Colonic mucosa (tissue), 4 donors: ENCODE measurements at places on chromosomes 13 and 19. TPM values are rescaled to one million over a fixed set of nuclear protein-coding genes. Genes with fewer than 3 reads are reported as not detected.

DNA sequence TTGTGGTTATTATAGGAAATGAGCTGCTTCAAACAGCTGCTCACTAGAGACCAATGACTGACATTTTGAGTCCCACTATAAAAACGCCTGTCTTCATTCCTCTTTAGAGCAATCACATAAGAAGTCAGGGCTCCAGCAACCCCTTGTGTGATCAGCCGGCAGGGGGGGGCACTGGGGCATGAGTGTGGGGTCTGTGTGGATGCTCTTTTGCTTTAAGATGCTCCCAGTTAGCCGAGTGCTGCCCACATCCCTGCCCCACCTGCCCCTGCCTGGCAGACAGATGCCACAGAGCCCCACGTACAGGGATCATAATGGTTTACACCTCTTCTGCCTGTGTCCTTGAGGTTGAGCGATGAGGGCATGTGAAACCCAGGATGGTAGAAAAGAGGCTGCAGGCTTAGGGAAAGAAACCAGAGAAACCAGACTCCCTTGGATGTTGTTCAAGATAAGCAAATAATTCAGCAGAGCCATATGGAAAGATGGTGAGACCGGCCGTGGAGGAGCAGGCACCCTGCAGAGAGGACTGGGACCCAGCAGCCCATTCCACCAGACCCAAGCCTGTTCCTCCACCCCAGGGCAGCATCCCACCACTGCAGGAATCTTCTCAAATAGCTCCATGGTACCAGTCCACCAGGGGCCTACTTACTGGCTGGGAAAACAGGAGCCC lies 55.4 kb downstream of the CHST8 start:
- H3K4me1 ChIP-seq, result no peaks in the 10 kb centered on the region
- DNase-seq, result no peak
- H3K27me3 ChIP-seq, result no peaks in the 10 kb centered on the region
- no peak overlapping the region for H3K27ac ChIP-seq
- no peaks in the 10 kb centered on the region for H3K36me3 ChIP-seq
- no peak overlapping the region for H3K4me3 ChIP-seq

DNA sequence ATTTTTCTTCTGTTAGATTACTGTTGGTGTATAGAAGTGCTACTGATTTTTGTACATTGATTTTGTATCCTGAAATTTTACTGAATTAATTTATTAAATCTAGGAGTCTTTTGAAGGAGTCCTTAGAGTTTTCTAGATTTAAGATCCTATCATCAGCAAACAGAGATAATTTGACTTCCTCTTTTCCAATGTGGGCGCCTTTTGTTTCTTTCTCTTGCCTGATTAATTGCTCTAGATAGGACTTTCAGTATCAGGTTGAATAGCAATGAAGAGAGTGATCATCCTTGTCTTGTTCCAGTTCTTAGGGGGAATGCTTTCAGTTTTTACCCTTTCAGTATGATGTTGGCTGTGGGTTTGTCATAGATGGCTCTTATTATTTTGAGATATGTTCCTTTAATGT lies 5.6 kb upstream of the CD33 start:
- no peaks in the 10 kb centered on the region for H3K27me3 ChIP-seq
- H3K27ac ChIP-seq, result no peak overlapping the region
- H3K4me3 ChIP-seq, result no peak overlapping the region
- H3K36me3 ChIP-seq, result no peaks in the 10 kb centered on the region

GRCh38 chr19:55316646-55317045 lies 8.5 kb downstream of the TMEM150B start:
- no peak overlapping the region for H3K4me3 ChIP-seq
- no peaks in the 10 kb centered on the region for H3K36me3 ChIP-seq
- no peaks in the 10 kb centered on the region for H3K4me1 ChIP-seq
- H3K27me3 ChIP-seq, result no peaks in the 10 kb centered on the region
- no peak overlapping the region for H3K27ac ChIP-seq

- H3K27ac ChIP-seq, result peak overlapping the region; percentile 75
- H3K27me3 ChIP-seq, result no peaks in the 10 kb centered on the region
- no peaks in the 10 kb centered on the region for H3K36me3 ChIP-seq
- no peak overlapping the region for H3K4me3 ChIP-seq
- DNase-seq, result peak; percentile 37
- H3K4me1 ChIP-seq, result peaks cover 19% of the 10 kb centered on the region
Observed at GRCh38 chr19:40279120-40279551, 6.0 kb downstream of the AKT2 start.

GRCh38 chr13:44276061-44276460 lies 97.6 kb upstream of the SERP2 start:
- H3K27me3 ChIP-seq, result no peaks in the 10 kb centered on the region
- H3K4me1 ChIP-seq, result no peaks in the 10 kb centered on the region
- DNase-seq, result no peak
- H3K36me3 ChIP-seq, result no peaks in the 10 kb centered on the region
- H3K27ac ChIP-seq, result no peak overlapping the region
- H3K4me3 ChIP-seq, result no peak overlapping the region

C19orf85 gene
- total RNA-seq, result not detected

DNA sequence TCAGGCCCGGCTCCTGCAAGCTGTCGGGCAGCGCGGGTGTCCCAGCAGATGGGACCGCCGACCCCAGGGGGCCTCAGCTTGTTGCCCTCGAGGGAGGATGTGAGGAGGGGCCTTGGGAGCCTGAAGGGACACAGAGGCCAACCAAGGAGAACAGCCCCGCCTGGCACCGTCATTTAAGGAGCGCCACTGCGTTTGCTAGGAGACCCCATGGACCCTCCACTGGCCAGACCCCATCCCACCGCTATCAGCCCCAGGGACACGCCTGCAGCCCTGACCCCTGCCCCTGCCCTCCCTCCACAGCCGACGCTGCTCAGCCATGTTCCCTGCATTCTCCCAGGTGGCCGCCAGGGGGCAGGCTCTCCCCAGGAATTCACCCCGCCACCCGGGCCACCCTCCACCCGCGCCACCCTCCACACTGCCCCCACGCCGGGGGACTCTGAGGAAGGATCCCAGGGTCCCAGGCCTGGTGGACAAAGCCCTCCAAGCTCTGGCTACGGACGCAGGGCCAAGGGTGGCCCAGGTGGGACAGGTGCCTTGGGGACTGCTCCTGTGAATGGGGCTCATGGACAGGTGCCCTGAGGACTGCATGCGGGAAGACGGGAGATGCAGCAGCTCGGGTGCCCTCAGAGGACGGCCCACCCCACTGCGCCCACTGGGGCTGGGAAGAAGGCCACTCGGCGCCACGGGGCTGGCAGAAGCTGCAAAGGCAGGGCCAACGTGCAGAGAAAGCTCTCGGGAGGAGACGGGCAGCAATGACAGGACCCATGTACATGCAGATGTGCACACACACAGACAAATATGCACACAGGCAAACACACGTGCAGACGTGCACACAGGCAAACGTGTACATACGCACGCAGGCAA lies 34.4 kb downstream of the PIP5K1C start:
- H3K36me3 ChIP-seq, result no peaks in the 10 kb centered on the region
- no peak overlapping the region for H3K27ac ChIP-seq
- H3K4me1 ChIP-seq, result peaks cover 6% of the 10 kb centered on the region
- H3K4me3 ChIP-seq, result no peak overlapping the region
- peak; percentile 73 for DNase-seq
